ENCODE measurements at places on chromosomes 4 and X.
A peak's percentile ranks its signal among the peaks of the same experiment; 100 is the strongest.

DNA sequence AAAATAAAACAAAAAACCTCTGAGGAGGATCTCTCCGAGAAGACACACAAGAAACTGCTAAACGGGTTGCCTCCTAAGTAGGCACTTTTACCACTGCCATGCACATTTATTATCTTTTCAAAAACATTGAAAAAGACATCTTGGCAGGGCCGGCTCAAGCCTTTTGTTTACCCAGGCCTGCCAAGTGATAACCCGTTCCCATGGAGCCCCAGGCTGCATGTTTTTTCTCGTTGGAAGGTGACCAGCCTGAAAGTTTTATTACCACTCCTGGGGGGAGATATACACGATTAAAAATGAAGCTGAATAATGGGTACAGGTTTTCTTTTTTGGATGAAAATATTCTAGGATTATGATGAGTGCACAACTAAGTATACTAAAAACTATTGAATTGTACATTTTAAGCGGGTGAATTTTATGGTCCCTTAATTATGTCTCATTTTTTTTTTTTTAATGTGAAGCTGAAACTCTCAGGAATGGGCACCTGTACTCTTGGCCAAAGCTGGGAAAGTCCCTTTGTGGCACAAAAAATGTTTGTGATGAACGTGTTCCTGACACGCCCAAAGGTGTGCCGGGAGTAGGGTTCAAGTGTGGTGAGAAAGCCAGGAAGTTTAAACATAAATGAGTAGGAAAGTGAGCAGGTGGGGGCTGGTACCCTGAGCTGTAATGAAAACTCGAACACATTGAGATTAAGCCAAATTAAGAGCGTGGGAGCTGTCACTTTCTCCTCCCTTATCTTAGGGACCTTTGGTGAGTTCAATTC, 1.5 kb upstream of the MAP7D2 start:
- no peak for DNase-seq

- DNase-seq = no peak
These were observed 125.4 kb downstream of the PDLIM5 start for GRCh38 chr4:94577136-94577535.

DNA sequence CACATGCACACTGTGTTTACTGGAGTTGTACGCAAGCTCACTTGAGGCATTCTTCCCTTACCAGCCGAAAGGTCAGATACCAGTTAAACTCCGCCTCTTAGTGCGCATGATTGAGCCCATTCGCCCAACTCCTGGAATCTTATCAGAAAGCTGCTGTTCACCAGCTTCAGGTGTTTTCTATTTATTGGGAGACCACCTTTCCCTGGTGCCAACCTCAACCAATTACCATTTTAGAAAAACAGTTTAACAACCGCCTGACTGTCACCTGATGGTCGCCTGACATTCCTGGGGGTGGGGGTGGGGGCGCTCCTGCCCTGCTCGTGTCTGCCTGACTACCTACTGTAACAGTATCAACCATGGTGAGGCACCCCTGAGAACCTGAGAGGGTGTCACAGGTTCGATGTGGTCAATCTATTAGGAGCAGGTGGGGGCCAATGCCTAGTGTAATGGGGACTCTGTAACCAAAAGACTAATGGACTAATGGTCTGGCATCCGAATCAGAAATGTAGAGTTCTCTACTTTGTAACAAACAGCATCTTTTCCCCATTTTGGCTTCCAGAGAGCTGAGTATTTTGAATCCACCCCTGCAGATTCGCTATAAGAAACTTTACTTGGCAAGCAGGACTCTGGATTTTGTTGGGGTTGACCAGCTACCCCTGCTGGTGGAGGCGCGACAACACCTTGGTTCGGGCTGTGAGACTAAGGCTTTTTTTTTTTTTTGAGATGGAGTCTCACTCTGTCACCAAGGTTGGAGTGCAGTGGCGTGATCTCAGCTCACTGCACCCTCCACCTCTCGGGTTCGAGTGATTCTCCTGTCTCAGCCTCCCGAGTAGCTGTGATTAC, 58.2 kb upstream of the ZNF157 start:
- peak; percentile 32 for DNase-seq

DNA sequence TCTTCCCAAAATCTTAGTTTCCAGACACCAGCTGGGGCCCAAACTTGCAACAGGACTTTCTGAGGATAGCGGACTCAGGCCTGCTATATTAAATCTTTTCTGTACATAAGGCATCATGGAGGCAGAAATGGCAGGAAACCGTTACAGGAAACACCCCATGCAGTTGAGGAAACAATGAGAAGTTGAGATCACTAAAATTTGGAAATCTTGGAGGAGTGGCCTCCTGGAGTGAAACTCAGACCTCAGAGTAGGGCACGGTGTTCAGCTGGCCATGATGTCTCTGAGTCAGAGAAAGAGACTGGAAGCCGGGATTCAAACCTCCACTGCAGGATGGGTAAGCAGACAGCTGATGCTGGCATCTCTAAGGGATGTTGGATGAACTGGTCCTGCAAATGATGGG, 372.6 kb upstream of the CTSO start:
- DNase-seq = no peak

GRCh38 chr4:48366611-48367010, 25.3 kb downstream of the SLAIN2 start:
- DNase-seq = no peak

DNA sequence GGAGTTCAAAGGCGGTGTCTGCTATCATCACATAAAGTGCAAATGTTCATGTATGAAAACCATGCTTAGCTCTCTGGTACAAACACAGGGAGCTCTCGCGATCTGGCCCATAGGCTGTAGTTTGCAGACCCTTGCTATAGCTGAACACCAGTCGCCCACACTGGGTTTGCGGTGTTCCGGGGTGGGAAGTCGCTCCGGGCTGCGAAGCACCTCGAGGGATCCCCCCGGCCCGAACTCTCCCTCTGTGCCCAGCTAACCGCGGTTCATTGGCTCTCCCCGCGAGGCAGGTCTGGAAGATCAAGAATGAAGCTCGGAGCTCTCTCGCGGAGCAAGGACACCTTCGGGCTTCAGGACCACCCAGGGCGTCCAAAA, 341 bp upstream of the PRPS2 start:
- DNase-seq = no peak

GRCh38 chrX:38112566-38112965, 106.2 kb downstream of the SYTL5 start:
- DNase-seq = no peak

- no peak for DNase-seq
These were observed 5.8 kb downstream of the CNKSR2 start for GRCh38 chrX:21379991-21380390.

DNA sequence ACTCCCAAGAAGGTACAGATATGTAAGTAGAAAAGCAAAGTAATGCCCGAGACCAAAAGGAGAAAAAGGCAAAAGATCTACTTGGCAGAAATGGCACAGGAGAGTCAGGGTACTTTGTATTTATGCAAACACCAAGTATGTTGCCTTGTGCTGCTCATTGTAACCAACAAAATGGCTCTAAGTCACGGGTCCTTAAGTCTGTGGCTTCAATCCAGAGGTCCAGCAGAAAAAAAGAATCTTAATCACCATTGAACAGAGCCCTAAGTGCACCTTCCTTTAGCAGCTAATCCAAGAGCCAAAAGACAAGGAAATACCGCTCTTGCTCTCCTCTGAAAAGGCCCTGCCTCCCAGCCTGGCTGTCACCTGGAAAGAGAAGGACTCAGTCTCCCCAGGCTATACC, 324.9 kb upstream of the PPARGC1A start:
- DNase-seq = no peak

DNA sequence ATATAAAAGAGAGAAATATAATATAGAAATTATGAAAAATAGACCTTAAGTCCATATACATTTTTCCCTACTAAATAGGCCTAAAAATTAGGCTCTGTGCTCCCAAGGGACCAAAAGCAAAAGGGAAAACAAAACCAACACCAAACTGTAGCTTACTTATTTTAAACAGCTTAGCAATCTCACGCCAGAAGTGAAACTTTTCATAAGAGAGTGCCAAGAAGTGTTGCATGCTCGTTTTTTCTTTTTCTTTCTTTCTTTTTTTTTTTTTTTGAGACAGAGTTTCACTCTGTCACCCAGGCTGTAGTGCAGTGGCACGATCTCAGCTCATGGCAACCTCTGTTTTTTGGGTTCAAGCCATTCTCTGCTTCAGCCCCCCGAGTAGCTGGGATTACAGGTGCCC, 250.4 kb downstream of the TMA16 start:
- DNase-seq = no peak

DNA sequence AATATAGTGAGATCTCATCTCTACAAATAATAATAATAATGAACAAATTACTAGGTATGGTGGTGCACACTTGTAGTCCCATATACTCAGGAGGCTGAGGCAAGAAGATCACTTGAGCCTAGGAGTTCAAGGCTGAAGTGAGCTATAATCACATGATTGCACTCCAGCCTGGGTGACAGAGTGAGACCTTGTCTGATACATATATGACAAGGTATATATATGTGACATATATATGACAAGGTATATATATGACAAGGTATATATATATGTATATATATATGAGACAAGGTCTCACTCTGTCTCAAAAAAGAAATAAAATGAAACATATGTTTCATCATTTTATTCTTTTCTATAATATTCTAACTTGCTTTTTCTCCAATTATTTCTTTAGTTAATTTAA, 278.1 kb upstream of the TET2 start:
- DNase-seq = no peak

- no peak for DNase-seq
These were observed 2.4 kb upstream of the PRICKLE3 start for GRCh38 chrX:49188468-49189076.

GRCh38 chr4:61379406-61379805, 179.3 kb downstream of the ADGRL3 start:
- DNase-seq = no peak

DNA sequence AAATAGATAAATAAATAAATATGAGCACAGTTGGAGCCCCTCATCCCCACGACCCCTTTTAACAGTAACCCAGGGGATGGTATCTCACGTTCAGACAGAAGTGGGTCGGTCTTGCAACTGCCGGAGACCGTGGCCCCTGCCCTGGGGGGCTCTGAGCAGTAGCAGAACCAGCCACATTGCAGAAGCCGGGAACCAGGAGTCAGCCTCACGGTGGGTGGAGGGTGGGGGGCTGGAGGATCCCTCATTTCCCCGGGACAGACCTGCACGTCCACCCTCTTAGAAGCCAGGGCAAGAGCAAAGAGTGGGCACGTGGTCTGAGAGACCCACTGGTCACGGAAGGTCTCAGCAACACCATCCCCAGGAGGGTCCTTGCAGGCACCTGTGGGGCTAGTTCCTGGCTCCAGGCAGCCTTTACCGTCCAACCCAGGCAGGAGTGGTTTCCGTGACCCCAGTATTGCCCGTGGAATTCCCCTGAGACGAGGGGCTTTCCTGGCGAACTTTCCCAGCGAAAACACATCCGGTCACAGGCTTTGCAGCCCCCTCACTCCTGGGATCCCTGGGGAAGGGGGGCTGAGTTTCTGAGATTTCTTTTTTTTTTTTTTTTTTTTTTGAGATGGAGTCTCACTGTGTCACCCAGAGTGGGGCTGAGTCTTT, 8.8 kb upstream of the IL3RA start:
- no peak for DNase-seq

DNA sequence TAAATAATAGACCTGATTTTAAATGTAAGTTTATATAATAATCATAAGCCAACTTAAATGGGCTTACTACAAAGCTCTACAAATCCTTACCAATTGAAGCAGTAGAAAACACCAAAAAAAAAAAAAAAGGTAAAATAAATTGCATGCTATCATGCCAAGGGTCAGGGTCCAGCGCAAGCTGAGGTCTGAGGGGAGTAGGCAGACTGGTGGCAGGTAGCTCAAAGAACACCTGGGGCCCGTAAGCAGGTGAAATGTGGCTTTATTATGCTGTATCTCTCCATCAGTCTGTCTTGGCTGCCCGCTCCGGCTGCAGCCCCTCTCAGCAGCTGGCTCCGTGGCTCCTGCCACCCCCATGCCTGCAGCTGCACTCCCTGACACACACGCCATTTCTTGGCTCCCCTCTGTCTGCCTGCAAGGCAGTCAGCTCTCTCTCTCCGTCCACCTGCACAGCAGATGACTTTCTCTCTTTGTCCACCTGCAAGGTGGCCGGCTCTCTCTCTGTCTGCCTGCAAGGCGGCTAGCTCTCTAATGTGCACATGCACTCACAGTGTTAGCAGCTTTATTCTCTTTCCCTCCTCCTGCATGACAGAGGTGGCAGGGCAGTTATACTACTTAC, 209.4 kb upstream of the UGT8 start:
- DNase-seq = no peak

GRCh38 chrX:44012484-44013096, 39.4 kb upstream of the NDP start:
- DNase-seq = peak; percentile 57

DNA sequence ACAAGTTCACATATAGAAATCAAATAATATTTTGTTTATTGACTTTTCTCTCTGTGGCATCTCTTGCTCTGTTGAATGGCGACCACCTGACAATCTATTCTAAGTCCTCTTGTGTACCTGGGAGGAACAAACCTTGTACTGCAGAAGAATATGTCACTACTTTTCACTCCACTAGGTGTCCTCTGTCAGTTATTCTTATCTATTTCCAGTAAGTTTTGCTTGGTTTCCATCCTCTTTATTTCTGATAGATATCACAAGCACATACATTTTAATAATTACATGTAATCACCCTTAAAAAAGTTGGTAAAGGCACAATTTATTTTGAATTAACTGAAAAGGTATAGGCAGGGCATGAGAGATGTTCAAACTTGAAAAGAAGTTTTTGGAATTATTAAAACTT, 238.4 kb downstream of the SNCA start:
- DNase-seq = no peak

- peak; percentile 82 for DNase-seq
These were observed 47.2 kb downstream of the AFAP1 start for GRCh38 chr4:7892212-7893019.

- no peak for DNase-seq
These were observed 137.4 kb upstream of the ARSJ start for GRCh38 chr4:114116861-114117260.

- no peak for DNase-seq
These were observed 114.0 kb downstream of the BCOR start for GRCh38 chrX:39983715-39984114.

DNA sequence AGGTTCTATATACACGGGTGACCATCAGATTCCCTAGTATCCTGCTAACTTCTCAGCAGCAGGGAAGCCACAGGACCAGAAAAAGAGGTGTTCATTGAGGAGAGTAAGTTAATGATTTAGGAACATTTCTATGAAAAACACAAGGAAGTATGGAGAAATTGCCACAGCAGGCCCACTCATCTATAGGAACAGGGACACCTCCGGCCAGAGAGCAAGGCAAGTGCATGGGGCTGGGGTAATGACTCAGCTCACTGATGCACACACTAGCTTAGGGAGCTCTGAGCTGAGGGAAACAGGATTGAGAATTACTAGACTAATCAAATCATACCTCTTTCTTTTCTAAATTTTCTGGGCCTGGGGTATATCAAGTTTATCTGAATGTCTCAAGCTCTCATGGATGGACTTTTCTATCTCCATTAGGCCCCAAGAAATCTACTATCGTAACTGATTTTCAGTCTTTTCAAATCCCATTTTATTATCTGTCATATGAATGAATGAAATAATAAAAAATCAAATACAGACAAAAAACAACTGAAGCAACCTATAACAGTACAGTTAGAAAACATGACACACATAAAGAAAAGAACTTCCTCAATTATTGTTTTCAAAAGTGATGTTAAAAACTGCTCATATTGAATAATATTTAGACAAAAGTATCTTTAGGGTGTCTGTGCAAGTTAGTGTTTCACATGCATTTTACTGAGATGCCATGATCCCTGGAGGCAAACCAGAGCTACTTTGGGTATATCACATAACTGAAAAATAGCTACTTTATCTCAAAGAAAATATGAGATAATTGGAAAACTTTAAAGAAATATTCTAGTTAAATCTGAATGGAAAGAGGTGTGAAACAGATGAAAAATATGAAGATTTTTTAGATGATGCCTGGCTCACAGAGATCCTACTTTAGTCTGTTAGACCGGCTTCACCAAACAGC, 89.8 kb downstream of the FBXO8 start:
- DNase-seq = no peak

Measured in AG09309 (cell line).